RKO (cell line): ENCODE measurements at places on chromosomes 4 and X.

GRCh38 chr4:24956091-24956490 is 43.2 kb upstream of the CCDC149 start:
- DNase-seq: no peak

- no peak for DNase-seq
Observed at GRCh38 chr4:8133897-8134563, 24.6 kb downstream of the ABLIM2 start.

DNA sequence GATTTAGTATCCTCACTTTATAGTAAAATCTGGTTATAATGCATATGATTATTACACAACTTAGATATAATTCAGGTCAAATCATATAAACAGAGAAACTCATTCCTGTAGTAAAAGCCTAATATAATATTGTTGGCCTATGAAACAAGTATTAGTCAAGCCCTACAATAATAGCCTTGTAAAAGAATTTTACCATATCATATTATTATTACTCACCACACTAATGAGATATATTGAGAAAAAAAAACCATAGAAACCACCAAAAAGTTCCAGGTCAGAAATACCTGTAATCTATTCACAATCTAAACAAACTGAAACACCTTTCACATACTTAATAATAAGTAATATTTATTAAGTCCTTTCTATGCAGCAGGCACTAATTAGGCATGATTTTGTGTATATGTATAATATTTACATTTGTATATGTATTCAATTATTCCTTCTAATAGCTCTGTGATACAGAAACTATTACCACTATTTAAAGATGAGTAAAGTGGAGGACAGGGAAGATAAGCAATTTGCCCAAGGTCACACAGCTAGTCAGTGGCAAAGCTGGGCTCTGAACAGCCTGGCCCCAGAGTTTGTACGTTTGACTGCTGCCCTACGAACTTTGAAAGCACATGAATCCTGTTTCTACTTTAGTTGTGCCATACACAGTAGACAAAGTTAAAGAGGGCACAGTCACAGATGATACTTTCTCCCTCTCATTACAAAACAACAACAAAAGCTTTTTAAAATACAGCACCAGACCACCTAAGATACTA is 9.0 kb downstream of the ZNF827 start:
- DNase-seq: no peak

- peak; percentile 19 for DNase-seq
Observed at GRCh38 chr4:183658362-183659028, 490 bp downstream of the RWDD4 start.

DNA sequence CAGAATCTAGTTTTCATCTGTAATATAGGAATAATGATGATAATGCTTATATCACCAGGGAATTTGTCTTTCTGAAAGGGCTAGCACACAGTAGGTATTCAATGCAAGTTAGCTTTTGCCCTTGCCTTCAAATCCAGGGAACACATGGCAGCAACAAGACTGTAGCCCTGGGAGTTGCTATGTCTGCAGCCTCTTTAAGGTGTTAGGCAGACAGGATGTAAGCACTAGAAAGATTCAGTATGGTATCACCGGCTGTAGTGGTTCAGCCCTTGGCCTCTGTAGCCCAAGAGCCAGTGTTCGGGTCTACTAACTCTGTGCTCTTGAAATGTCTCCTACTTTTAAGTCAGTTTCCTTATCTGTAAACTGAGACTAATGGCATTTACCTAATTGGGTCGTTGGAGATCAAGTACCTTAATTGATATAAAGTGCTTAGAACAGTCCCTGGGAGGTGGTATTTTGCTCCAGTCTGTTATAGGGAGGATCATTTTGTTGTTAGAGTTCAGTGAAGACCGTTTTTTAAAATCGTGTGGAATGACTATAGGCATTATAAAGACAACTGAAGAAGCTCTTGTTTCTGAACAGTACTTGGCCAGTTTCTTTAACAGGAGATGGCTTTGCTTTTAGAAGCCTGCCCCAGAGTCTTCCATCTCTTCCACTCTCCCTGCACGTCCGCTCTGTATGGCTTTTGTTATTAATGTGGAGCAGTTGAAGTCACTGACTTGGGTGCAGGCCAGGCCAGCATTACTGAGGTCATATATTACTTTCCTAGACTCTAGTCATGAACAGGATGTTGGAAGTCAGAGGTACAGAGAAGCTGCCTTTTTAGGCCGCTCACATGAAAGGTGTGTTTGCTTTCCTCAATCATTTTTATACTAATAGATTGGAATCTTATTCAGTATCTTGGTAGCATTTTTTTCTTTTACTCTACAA is 44.8 kb downstream of the GAB1 start:
- peak; percentile 12 for DNase-seq

DNA sequence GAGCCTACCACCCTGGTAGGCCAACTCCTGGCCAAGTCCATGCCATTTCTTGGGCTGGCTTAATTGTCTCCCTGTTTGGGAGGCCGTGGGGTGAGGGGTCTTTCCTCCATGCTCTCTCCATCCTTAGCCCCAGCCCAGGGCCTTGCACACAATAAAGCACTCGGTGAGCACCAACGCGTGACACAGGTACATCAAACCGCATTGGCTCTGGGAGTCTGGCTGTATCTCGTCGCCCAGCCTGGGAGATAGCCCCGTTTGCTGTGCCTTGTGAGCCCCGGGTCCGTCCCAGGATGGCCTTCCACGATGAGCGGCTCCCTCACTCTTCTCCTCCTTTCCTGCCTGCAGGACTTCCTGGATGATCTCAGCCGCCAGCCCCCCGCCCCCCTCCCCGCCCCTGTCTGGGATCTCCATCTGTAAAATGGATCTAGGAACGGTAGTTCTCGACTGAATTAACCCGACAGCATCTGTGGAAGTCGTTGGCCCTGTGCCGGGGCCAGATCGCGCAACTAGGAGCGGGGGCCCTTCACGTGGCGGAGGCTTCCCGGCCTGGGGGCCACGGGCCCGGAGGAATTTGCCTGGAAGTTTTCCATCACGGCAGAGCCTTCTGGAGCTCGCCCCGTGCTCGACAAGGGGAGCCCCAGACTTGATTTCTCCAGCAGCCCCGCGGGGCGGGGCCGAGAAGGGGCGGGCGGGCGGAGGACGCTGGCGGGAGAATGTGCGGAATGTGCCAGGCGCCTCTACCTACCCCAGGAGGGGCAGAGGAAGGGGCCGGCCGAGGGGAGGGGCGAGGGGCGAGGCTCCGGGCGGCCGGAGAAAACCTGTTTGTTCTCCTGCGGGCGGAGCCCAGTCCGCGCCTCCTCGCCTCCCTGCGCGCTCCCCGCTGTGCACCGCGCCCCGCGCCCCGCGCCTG is at the start of gene ZNF185:
ZNF185 (plus strand) TSS at position 846 of the 910 bp plus-strand sequence. CDS start 16,423 bp downstream, outside the sequence.
- no peak for DNase-seq

DNA sequence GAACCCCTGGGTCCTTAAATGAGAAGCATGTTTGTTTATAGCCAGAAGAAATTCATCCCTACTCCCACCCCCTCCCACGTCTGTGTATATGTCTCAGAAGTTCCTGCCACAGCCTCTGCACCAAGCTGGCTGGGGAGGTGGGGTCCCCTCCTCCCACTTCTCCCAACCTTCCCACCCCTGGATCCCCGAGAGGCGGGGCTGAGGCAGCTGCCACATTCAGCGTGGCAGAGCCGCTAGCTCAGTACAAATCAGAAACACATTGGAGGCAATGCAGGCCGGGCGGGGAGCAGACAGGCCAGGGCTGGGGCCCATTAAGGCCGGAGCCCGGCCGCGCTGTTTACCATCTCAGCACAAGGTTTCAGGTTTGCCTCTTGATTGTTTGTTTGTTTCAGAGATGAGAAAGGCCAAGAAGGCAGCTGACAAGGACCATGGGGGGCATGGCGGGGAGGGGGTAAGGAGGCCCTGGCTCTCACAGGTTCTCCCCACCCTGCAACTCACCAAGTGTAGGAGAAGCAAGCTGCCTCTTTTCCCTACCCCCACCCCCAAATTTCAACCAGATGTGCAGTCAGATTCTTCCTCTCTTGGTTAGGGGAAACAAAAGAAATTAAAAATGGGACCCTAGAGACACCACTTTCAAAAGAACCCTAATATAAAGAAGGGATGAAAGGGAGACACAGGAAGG is 22.3 kb downstream of the PJA1 start:
- DNase-seq: no peak

GRCh38 chr4:6566391-6567190 is 8.4 kb upstream of the MAN2B2 start:
- no peak for DNase-seq

- DNase-seq: no peak
Observed at GRCh38 chr4:155590796-155591585, 75.7 kb upstream of the GUCY1A1 start.

GRCh38 chrX:110965409-110966090 is 130.4 kb upstream of the PAK3 start:
- DNase-seq: no peak

DNA sequence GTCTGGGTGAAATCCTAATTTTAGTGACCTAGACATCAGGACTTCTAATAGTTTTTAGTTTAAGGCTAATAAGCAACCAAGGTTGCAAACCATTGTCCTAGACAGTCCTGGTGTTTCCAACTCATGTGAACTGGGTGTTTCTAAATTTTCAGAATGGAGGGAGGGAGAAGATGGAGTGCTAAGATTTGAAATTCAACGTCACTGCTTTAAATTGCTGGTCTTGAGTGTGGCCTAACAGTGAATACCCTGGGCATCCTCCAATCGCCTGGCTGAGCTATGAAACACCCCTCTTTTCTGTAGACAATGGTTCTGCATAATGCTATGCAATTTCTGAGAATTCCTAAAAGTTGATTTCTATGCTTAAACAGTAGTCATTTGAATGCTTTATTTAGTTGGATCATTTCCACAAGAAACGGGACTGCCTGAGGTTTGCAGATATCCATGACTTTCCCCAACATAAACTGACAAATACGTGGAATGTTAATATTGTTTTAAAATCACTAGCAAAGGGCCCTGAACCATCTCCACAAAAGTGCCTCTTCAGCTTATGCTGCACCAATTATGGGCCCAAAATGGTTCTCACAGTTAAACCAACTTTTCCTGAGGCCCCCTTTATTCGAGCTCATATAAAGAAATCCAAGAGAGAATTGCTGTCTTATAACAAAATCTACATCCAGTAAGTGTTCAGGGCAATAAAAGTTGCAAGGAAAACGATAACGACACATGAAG is 1.1 kb downstream of the FBXL5 start:
- DNase-seq: peak; percentile 88

- DNase-seq: no peak
Observed at GRCh38 chrX:110132450-110133114, 129.7 kb downstream of the TMEM164 start.

- no peak for DNase-seq
Observed at GRCh38 chr4:20251796-20252655, at the start of gene SLIT2. Gene SLIT2 (plus strand): TSS chr4:20251905. CDS start chr4:20253816, 1,911 bp downstream.

GRCh38 chrX:39814391-39814790 is 283.4 kb downstream of the BCOR start:
- DNase-seq: peak; percentile 16

DNA sequence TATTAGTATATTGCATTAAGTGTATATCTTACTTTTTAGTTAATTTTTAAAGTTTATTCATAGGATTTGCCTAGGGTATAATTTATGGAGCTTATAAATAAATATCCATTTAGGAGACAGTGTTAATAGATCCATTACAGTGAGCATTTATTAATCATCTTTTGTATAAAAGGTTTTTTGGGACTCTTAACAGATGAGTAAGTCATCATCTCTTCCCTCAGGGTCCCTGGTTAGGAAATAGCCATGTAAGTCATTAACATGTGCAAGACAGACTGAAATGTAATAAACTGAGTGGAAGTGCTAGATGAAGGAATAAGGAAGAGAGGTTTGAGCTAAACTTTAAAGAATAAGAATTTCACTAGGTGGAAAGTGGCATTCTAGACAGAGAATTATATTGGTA is 69.2 kb downstream of the PAQR3 start:
- no peak for DNase-seq

DNA sequence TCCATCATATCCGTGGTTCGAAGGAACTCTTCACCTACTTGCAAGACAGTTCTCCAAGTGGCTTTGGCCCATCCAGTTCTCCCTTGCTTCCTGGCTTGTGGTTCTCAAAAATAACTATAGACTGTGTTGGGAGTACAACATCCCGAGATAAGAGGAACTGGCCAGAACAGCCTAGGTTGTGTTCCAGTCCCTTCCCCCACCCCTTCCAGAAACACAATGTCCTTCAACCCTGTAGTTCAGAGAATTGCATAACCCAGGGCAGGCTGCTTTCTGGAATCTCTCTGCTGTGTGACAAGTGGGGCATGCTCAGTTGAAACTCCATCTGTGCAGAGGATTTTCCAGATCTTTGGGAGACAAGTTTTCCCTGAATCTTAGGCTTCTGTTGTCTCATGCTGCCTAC is 206.5 kb downstream of the PCDH10 start:
- DNase-seq: no peak

DNA sequence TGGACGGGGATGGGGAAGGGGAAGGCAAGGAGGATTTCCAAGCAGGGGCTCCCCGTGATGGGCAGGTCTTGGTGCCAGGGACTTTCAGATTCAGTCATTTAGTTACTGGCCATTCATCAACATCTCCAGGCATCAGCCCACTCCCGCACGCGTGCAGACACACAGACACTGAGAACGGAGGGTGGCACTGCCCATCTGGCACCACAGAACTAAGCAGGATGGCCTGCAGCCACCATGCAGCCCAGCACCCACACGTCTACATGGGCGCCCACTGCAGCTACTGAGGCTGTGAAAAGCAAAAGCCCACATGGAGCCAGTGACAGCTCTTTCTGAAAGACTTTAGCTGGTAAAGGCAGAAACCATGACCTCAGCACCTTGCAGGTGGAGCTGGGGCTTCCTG is 176.1 kb upstream of the PSAPL1 start:
- no peak for DNase-seq
